Posterior vena cava (tissue), 2 donors: ENCODE measurements at places on chromosomes 2 and 18. TPM values are rescaled to one million over a fixed set of nuclear protein-coding genes. Genes with fewer than 3 reads are reported as not detected.

DNA sequence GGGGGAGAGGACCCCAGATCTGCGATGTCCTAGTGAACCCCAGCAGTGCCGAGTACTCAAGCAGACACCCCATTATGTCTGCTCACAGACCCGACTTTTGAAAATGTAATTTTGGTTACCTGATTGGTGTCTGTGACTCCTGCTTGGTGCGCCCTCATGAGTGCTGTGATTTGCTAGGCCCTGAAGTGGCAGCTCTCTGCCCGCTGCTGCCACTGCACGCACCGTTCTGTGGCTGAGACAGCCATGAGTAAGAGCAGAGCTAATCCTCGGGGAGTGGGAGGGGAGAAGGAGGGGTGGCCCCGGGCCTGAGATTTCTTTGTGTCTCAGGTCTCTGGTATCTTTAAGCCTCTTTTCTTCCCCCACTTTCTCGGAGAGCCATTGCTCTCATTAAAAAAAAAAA, 18.2 kb downstream of the FHOD3 start:
- no peak for DNase-seq

DNA sequence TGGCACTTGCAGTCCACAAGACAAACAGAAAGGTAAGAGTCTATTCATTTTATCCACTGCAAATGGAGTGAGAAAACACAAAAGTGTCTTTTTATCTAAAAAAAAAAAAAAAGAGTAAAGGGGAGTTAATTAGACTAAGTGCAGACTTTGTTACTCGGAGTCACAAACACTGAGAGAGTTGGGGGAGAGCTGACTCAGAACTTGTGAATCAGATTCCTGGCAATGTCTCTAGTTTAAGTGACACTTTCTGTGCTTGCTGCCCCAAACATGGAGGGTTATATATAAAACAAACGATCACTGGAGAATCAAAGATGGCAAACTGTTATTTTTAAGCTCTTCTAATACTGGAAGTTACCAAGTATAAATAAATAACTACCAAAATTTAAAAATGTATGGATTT, 505.8 kb upstream of the NRP2 start:
- no peak for DNase-seq

GRCh38 chr2:47068981-47069627, 86.0 kb downstream of the STPG4 start:
- DNase-seq = no peak

GRCh38 chr2:199085261-199085660, 372.5 kb downstream of the SATB2 start:
- no peak for DNase-seq

- DNase-seq = peak; percentile 61
Observed at GRCh38 chr18:63004466-63005089, 289.2 kb downstream of the PHLPP1 start.

DNA sequence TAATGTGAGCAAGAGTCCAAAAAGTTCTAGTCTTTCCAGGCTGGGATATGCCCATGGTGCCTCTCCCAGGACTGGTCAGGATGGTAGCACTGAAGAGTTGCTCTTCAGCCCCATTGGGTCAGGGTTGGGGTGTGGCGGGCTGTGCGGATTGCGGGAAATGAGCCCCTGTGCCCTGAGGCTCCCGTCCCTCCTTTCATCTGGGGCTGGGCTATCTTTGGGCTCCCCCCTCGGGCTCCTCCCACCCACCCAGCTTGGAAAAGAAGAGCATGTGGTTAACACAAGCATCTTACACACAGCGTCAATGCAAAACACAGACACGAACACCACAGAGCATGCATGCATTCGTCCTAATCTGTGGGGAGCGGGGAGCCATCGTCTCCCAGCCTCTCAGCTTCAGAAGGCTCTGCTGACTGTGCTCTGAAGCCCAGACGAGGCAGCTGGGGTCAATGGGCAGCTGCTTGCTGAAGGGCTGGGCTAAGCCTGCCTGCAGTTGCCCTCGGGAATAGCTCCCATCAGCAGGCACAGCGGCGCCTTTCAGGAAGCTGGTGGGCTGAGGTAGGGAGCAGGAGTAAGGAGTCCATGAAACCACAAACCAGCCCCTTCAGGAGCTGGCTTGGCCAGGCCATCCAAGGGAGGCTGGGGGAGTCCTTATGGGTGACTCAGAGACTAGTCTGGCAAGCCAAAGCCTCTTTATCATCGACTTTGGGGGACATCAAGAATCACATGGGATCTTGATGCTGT, 112.9 kb downstream of the CLIP4 start:
- DNase-seq = peak; percentile 73

- no peak for DNase-seq
Observed at GRCh38 chr2:160282063-160282580, 82.0 kb upstream of the ITGB6 start.

- no peak for DNase-seq
Observed at GRCh38 chr2:27990030-27990590, 99.6 kb downstream of the BABAM2 start.

DNA sequence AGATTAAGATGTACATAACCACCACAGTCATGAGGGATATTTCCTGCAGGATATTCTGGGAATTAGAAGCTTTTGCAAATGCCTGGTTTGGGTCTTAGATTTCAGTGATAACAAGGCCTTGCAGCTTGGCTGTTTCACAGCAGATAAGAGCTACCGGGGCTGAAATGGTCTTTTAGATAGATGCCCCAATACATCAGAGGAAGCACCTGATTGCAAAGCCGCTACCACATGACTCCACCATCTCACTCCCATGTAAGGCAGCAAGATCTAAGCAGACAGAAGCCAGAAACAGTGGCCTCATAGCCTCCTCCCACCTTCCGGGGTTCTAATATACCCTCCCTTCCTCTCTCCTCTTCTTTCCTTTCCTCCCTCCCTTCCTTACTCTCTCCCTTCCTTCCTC, 31.1 kb upstream of the EPG5 start:
- DNase-seq = no peak

DNA sequence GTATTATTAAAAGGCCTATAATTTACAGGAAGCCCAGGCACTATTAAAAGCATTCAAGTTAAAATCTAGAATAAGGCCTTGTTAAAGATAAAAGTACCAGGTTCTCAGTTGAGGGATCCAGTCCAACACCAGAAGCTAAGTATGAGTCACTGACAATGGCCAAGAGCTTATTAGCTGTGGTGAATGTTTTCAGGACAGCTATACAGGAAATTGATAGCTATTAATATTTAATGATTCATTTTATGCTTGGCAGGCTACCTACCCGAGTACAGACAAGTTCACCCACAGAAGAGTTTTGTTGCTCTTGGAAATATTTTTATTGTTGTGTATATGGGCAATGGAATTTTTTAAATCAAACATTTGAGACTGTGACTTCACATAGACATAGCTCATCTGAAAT, 729.6 kb upstream of the ZNF804A start:
- DNase-seq = no peak

GRCh38 chr2:8452979-8453903, 228.6 kb upstream of the ID2 start:
- no peak for DNase-seq

- DNase-seq = no peak
Observed at GRCh38 chr2:209624192-209624938, 147.3 kb upstream of the UNC80 start.

- no peak for DNase-seq
Observed at GRCh38 chr2:168602846-168603401, 146.9 kb downstream of the CERS6 start.

GRCh38 chr18:79938196-79938595, 13.3 kb downstream of the SLC66A2 start:
- no peak for DNase-seq

DNA sequence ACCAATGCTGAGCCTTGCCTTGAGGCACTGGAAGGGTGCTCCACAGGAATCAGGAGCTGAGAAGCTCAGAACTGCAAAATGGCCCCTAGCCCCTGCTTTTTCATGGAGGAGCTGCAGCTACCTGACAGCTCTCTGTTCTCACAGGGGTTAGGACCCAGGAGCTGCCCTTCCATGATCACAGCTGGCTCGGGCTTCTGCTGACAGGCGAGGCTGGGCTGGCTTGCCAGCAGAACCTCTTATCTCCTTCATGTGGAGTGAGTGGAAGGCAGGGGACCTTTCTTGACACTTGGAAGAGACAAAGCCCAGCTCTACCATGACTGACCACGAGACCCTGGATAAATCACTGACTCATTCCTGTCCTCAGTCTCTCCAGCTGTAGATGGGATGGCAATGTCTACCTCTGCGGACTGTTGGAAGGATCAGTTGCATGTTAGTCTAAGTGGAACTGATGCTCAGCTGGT, 113.4 kb downstream of the CAPN13 start:
- DNase-seq = peak; percentile 73

The HJURP gene
- total RNA-seq = not detected

The MDH1B gene
- 1.8 TPM for total RNA-seq

The APOB gene
- total RNA-seq = 1.9 TPM

The ELOA2 gene
- total RNA-seq = not detected

The RGPD4 gene
- 0.37 TPM for total RNA-seq

The SCYGR8 gene
- total RNA-seq = not detected

The SNRPD1 gene
- 32.8 TPM for total RNA-seq
